CD4-positive, alpha-beta T cell treated with Interleukin-4 for 4 hours (primary cell): ENCODE measurements at places on chromosomes 1 and 21.

GRCh38 chr1:53420341-53420740 lies 38.9 kb upstream of the DMRTB1 start:
- no peak for DNase-seq

DNA sequence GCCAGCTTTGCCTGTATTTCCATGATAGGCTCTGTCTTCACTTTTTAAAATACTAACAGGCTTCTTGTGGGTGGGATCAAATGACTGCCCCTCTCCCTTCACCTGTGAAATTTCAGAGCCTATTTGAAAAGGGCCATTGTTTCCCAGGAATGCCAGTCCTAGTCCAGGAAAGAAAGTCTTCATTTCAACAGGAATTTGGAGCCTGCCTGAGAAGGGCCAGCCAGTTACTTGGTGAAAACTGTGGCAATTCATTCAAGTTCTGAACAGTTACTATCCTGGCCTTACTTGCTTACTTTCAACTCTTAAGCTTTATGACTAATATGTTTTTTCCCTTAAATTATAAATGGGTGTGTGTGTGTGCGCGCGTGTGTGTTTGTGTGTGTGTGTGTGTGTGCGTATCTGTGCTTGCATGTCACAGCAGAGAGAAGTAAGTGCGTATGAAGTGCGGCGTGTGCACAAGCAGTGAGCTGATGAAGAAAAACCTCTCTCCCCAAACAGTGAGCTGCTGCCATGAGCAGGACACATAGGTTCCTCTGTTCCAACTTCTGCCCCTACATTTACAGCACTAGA lies 67.5 kb upstream of the RNPC3 start:
- DNase-seq, result no peak

DNA sequence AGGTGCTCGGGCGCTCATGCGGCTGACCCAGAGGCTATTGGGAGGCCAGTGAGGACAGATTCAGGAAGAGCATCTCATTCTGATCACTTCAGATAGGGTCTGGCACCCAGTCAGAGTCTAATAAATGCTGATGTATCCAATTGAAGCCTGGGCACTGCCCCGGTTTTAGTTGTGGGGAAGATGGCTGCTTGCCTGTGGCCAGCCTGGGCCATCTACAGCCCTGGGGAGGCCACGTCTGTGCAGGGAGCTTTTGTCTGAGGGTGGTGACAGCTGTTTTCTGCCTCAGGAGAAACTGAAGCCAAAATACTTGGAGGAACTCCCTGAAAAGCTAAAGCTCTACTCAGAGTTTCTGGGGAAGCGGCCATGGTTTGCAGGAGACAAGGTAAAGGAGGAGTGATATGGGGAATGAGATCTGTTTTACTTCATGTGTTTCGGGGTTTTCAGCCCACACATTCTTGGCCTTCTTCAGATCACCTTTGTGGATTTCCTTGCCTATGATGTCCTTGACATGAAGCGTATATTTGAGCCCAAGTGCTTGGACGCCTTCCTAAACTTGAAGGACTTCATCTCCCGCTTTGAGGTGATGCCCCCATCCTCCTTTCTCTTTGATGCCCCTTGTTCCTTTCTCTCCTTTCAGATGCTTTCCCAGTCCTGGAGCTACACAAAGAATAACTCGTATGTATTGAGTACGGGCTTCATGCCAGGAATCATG lies 2.8 kb downstream of the GSTM5 start:
- DNase-seq, result no peak

GRCh38 chr1:187236676-187237075 lies 407.9 kb downstream of the PLA2G4A start:
- no peak for DNase-seq

DNA sequence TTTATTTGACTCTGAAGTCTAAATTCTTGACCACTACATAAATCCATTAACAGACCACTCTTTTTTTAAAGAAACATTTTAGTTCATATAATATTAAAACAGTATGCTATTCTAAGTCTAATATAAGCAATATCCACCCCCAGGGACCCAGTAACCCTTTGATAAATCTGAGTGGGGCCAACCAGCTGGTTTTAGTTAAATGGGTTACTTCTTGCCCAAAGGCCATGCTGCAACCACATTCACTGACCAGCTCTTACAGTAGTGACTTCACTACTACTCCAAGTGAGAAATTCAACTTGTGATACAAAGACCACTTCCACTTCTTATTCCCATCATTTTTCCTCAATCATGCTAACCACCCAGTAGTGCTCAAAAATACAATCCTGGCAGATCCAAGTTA lies 20.5 kb downstream of the FUBP1 start:
- DNase-seq, result no peak

DNA sequence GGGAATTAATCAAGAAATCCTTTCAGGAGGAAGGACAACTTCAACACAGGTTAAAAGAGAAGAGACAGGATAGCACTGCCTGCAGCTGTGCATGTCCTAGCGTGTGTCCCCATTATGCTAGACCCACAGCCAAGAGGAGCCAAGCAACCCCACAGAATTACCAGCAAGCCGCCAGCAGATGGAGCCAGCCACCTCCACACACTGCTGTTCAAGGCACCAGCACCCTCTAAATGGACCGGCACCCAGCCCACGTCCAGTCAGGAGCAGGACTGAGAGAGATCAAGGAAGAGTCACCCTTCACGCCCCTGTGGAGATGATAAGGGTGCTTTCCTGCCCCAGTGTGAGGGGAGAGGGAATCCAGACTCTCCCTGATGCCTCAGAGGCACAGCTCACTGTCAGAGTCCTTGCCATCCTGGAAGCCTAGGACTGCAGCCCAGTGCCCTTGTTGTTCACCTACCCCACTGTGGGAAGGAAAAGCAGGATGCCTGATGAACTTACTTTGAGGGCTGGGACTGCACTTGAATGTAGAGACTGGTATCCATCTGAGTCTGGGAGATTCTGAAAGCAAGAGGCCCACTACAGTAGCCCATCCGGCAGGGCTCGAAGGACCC lies 37.1 kb upstream of the CTTNBP2NL start:
- DNase-seq, result peak; percentile 31

- no peak for DNase-seq
Observed at GRCh38 chr1:78884685-78885452, 121.7 kb downstream of the ADGRL4 start.

DNA sequence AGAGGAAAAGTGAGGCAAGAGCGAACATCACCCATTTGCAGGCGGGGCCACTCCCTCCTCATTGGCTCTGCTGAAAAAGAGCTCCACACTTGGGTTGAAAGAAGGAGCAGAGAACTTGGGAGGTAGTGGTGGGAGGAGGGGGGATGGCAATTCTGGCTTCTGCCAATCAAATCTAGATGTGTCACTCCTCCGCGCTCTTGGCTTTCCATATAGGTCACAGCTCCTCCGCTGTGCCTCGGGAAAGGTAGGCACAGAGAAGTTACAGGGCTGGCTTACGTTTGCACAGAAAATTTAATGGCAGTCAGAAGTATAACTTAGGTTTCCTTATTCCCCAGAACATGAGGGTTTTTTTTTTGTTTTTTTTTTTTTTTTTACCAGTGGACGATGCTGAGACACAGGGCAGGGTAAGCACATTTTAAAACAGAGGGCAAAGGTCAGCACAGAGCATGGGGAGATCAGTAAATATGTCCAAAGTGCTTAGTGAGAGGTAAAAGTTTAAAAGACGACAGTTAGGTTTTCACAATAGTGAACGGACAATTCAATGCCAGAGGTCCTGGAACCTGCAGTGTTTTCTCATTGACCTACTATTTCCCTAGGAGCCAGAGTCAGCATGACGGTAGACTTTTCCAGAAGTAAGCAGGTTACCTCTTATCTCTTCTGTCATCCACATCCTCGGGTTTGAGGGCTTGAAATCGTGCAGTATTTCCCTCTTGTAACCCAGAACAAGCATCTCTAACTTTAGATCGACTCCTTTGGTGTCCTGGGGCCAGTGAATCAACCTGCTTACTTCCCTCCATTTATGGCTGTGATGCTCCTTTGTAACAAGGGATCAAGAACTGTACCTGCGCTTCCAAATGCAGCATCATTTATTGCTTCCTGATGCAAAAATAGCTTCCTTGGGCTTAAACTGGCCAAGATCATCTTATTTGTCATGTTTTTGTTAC lies 258.9 kb upstream of the PROX1 start:
- DNase-seq, result no peak

- no peak for DNase-seq
Observed at GRCh38 chr21:34995979-34996303, 53.2 kb downstream of the RUNX1 start.

DNA sequence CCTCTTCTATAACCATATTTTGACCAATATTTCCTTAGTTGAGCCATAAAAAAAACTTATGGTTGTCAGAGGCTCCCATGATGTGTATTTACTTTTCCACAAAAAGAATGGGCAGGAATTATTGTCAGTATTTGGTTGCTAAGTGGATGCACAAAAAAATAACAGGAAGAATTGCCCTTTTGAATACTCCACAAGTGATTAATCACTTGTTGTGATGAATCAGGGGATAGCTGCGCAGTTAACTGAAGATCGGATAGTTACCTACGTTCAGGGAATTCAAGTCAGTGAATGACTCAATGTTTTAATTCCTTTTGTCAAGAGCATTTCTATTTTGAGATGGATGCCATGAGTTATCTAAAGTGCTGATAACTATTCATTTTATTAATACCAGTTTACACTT lies 785.2 kb upstream of the B3GALT2 start:
- no peak for DNase-seq

GRCh38 chr1:21212126-21212525 lies 35.4 kb upstream of the EIF4G3 start:
- DNase-seq, result no peak

DNA sequence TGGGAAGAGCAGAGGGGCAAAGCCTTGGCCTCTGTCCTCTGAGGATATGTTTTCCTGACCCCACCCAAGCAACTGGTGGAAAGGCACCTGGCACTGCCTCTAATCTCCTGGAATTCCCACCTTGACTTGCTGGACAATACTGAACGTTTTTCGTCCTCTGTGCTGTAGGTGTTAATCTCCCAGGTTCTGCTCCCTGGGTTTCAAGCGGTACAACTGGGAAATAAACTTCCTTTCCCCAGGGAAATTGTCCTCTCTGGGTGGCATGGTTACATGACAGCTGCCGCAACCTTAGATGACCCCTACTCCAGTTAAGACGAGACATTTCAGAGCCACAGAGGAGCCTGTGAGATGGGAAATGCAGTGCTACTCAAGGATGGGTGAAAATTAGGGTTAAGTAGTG lies 57.3 kb upstream of the BCAR3 start:
- DNase-seq, result no peak

- DNase-seq, result no peak
Observed at GRCh38 chr1:116710420-116711262, 43.1 kb upstream of the IGSF3 start.

DNA sequence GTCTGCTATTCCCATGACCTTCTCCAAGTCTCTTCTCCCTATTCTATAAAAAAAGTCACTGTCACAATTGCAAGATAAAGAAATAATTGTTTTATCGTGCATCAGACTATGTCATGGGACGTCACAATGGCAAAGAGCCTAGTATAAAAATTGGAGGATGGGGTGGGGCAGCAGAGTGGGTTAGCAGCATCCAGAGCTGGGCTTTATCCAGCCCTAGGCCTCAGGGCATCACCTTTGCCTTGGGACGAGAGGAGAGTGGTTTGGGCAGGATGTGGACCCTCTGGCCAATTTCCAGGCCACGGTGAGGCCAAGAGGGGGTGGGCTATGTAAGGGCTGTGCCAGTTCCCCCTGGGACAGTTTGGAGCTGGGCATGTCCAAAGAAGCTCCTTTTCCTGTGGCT lies 25.7 kb downstream of the WNT4 start:
- no peak for DNase-seq

GRCh38 chr1:8283058-8283884 lies 34.6 kb upstream of the SLC45A1 start:
- DNase-seq, result no peak

GRCh38 chr21:39721885-39722284 lies 23.1 kb upstream of the IGSF5 start:
- DNase-seq, result no peak

GRCh38 chr1:209989525-209989924 lies 51.5 kb downstream of the SYT14 start:
- no peak for DNase-seq

DNA sequence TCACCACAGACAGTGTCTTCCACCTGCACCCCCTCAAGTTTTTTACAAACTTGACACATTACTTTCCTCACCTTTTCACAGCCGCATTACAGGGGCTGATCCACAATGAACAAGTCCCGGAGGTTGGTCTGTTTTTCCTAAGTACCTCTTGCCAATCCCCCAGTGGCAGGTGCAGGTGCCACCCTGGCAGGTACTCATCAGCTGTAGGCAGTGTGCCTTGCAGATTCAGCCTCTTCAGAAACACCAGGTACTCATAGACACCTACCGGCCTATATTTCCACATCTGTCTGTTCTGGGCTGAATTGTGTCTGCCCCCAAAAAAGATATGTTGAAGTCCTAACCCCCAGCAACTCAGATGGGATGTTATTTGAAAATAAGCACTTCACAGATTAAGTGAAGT lies 81.4 kb upstream of the CNIH3 start:
- no peak for DNase-seq

- DNase-seq, result no peak
Observed at GRCh38 chr1:17186216-17186909, 18.6 kb upstream of the PADI1 start.

DNA sequence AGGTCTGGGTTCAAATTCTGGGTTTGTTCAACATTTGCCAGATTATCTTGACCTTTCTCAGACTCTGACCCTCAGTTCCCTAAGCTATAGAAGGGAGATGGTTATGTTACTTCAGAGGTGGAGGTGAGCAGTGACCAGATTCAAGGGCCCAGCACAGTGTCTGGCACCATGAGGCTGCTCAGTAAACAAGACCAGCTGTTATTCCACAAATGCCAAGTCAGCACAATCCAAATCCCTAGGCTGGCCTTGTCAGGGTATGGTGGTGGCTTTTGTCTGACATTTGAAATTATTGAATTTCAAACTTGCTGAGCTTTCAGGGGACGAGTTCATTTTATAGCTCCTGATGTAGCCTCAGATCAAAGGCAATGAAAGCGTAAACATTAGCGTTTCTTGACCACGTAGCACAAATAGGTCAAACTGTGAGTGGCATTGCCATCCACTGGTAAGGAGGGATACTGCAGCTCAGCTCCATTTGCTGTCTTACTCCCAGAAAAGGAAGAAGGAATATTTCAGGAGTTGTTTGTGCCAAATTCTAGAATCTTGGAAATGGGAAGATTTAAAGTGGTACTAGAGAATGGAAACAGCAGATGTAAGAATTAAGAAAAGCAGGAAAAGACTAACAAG lies 94.3 kb upstream of the EDN2 start:
- DNase-seq, result no peak

DNA sequence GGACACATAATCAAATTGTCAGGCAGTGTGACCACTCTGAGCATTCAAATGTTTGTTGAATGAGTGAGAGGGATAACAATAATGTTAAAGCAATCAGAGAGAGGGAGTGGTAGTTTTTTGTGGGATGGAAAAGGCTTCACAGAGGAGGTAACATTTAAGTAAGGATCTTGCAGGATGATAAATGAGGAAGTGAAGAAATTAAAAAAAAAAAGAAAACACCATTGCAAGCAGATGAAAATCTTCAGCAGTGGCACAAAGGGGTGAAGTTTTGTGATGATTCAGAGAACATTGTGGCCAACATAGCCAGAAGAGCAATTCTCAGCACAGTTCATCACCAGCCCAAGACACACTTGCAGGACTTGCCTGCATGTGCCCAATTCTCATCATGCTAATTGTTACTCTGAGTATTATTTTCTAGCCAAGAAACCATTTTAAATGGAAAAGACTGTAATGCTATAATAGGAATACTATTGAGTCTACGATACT lies 35.0 kb downstream of the OVGP1 start:
- DNase-seq, result no peak

- DNase-seq, result no peak
Observed at GRCh38 chr1:24316645-24317044, 2.5 kb upstream of the GRHL3 start.
